ENCODE measurements at places on chromosomes 6 and 20.

DNA sequence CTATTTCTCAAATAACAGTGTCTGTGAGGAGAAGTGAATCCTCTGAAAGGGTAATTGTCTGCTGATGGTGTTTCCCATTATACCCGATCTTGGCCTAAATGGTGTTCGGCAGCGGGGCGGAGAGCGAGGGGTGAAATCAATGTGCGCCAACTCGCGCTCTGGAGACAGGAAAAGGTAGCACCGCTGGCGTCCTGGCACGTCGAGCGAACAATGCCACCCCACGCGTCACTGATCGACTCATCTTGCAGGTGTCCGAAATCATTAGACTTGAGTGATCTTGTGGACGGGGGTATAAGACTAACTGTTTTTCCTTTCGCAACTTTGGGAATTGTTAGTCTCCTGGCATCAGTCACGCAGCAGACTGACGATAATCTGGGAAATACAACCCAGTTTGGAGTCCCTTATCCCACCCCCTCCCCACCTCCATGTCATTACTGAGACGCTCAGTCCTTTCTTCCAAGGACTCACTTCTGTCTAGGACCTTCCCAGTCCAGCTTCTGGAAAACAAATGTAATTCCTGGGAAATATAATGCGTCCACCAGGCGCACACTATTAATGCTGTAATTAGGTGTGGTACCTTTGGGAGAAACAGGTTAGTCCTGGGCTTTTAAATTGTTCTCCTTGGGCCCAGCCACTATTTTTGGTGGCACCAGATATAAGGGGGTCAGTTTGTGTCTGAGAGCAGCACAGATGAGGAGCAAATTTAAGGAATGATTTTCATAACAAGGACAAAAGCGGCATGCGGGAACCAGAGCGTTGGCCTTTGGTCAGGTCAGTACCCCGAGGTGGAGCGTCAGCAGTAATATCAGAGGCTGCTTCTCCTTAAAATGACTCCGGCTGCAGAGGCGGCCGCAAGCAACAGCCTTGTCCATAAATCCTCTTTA lies 2.3 kb downstream of the LINC00237 start:
- DNase-seq = no peak

- no peak for DNase-seq
Measured at GRCh38 chr6:71642793-71643192, 243.6 kb upstream of the RIMS1 start.

DNA sequence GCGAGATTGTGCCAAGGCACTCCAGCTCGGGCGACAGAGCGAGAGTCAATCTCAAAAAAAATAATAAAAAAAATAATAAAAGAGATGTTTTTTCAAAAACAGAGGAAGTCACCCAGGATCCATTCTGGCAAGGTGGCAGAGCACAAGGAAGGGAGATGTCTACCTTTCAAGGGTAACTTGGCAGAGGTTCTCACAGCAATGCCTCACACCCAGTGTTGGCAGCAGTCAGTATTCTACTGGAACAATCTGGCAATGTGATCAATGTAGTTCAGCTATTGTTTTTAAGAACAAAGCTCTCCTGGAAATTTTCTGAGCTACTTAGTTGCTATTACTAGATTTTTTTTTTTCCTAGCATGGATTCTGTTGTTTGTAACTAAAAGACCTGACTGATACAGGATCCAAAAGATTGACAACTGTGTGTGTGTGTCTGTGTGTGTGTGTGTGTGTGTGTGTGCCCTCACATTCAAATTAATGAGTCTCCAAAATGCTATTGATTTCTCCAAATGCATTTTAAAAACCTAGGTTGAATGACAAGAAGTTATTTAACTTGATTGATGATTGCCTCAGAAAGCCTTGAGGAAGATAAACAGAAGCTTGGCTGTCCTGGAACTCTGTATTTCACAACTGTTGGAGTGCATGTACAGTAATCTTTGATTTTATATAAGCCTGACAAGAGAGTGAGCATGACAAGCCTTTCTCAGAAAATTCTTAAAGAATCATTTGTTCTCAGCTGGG lies 114.1 kb upstream of the RREB1 start:
- DNase-seq = no peak

GRCh38 chr6:44512868-44513741 lies 125.6 kb downstream of the CDC5L start:
- no peak for DNase-seq

GRCh38 chr6:111834356-111834755 lies 38.9 kb downstream of the FYN start:
- no peak for DNase-seq

GRCh38 chr20:5691918-5692618 lies 58.1 kb upstream of the SHLD1 start:
- DNase-seq = no peak

GRCh38 chr20:33791959-33792597 lies 19.1 kb upstream of the CHMP4B start:
- DNase-seq = no peak
